ENCODE measurements at places on chromosomes 3 and 15.
A peak's percentile ranks its signal among the peaks of the same experiment; 100 is the strongest.

- H3K4me3 ChIP-seq, result no peak overlapping the region
- no peaks in the 10 kb centered on the region for H3K27me3 ChIP-seq
- peaks cover 40% of the 10 kb centered on the region for H3K4me1 ChIP-seq
- no peak for DNase-seq
- no peak overlapping the region for H3K27ac ChIP-seq
- H3K36me3 ChIP-seq, result no peaks in the 10 kb centered on the region
Measured at GRCh38 chr3:57150113-57150581, 15.0 kb downstream of the IL17RD start.

DNA sequence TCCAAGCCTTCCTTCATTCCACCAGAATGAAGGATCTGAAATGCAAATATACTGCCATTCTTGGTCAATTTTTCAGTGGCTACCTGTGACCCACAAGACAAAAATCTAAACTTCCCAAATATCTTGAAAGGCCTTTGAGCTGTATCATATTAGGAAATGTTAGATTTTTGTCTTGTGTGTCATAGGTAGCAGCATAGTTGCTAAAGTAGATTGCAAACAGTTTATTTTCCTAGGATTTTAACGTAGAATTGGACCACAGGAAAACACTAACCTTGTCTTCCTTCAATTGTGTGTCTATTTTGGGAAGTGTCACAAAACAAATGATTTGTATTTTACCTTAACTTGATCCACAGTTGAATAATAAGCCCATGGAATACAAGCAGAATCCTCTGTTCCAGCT, 42.4 kb downstream of the CP start:
- H3K4me3 ChIP-seq, result no peak overlapping the region
- no peaks in the 10 kb centered on the region for H3K27me3 ChIP-seq
- no peaks in the 10 kb centered on the region for H3K4me1 ChIP-seq
- DNase-seq, result no peak
- peaks cover 57% of the 10 kb centered on the region for H3K36me3 ChIP-seq

DNA sequence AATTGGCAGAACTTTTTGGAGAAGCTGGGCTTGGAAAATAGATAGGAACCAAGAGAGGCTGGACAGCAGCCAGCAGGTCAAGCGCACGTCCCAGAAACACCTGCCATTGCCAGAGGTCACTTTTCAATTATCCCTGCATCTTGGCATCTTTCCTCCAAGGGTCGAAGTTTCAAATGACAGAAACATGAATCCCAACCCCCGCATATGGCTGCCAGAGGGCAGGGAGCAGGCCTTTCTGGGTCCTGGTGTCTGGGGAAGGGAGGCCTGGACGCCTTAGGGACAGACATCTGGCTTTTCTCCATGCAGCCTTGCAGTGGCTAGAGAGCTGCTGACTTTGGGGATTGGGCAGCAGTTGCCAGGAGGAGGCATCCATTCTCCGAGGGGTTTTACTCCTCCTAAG, 164.5 kb upstream of the TPM1 start:
- no peak overlapping the region for H3K4me3 ChIP-seq
- H3K27ac ChIP-seq, result no peak overlapping the region
- H3K27me3 ChIP-seq, result no peaks in the 10 kb centered on the region
- H3K4me1 ChIP-seq, result no peaks in the 10 kb centered on the region
- DNase-seq, result no peak

GRCh38 chr3:157738441-157738840, 235.2 kb upstream of the VEPH1 start:
- no peaks in the 10 kb centered on the region for H3K27me3 ChIP-seq
- no peaks in the 10 kb centered on the region for H3K36me3 ChIP-seq
- H3K27ac ChIP-seq, result no peak overlapping the region
- DNase-seq, result no peak
- no peak overlapping the region for H3K4me3 ChIP-seq
- no peaks in the 10 kb centered on the region for H3K4me1 ChIP-seq

- H3K4me1 ChIP-seq, result no peaks in the 10 kb centered on the region
- no peak overlapping the region for H3K27ac ChIP-seq
- no peaks in the 10 kb centered on the region for H3K36me3 ChIP-seq
- no peak for DNase-seq
- no peaks in the 10 kb centered on the region for H3K27me3 ChIP-seq
Measured at GRCh38 chr3:188842639-188843038, 329.1 kb upstream of the TPRG1 start.

DNA sequence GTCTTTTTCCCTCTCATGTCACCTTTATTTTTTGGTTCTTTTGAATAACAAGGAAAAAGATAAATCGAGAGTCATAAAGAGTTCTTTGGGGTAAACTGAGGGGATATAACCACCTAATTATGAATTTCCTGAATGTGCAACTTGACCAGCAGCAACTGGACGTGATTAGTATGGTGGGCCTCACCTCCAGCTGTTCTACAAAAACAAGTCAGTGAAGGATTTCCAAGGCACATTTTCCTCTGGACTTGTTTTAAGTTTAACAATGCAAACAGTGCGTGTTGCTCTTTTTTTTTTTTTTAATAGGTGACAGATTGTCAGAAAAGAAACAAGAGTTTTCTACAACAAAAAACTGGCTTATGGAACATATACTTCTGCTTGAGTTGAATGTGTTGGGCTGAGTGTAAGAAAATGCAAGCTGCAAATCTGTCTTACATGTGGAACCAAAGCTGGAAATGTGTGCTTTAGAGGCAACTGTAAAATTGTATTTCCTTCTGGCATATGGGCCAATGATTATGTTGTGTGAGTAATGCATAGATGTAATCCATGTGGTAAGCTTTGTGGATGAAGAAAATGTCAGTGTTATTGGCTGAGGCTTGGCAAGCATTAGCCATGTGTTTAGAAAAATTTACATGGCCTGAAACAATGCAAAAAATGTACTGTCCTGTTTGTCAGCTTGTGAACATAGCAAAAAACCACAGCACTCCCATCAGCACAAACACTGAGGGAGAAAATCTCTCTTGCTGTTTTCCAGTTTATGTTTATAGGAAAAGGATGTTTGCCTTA, 44.5 kb upstream of the FNDC3B start:
- H3K4me3 ChIP-seq, result no peak overlapping the region
- H3K27me3 ChIP-seq, result no peaks in the 10 kb centered on the region
- H3K36me3 ChIP-seq, result no peaks in the 10 kb centered on the region
- no peak overlapping the region for H3K27ac ChIP-seq

DNA sequence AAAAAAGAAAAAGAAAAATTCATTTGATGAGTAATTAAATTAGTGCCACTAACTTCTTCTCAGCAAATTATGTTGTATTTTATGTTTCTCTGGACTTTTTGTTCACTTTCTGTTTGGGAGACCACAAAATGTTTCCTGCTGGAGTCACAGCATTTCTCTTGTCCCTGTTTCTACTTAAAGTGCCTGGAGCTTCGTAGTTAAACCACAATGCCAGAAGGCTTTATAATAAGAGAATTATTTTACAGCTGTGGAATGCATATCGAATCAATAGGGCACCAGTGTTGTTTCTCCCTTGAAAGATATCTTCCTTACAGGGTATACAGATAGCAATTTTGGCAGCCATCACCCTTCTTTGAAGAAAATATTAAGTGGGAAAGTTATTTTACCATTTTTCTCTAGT, 3.2 kb downstream of the DTWD1 start:
- DNase-seq, result no peak
- H3K27me3 ChIP-seq, result no peaks in the 10 kb centered on the region
- H3K27ac ChIP-seq, result no peak overlapping the region

DNA sequence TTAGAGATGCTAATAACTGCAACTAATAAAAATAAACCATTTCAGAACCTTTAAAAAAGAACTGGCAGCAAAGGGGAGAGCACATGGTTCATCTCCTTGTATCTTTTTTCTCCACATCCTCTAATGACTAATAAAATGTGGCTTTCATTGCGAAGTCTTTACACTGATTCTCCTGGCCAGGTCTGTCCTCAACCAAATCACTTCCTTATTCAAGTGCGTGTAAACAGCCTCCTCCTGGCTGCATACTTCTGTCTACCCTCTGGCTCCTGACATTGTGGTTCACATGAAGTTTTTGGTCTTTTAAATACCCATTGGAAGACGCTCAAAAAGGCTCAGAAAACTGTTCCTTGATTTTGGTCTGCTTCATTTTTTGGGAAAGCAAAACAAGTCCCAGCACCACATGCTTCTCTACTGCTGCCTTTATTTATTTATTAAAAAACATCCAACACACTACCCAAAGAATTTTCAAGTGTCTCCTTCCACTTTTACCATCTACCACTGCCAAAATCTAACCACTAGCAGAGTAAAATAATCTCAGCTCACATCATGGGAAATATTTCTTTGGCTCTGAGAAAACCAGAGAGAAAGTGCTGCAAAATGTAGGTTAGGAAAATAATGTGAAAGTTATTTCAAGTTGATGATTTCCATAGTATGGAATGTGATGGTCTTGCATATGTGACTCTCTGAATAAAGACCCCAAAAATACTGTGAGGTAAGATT, 85.1 kb downstream of the EFL1 start:
- H3K36me3 ChIP-seq, result no peaks in the 10 kb centered on the region
- H3K4me1 ChIP-seq, result no peaks in the 10 kb centered on the region
- H3K27me3 ChIP-seq, result no peaks in the 10 kb centered on the region
- no peak for DNase-seq
- no peak overlapping the region for H3K4me3 ChIP-seq

- H3K4me3 ChIP-seq, result no peak overlapping the region
- H3K36me3 ChIP-seq, result no peaks in the 10 kb centered on the region
- peak; percentile 65 for DNase-seq
- no peaks in the 10 kb centered on the region for H3K27me3 ChIP-seq
Measured at GRCh38 chr3:172675441-172676193, 35.2 kb downstream of the NCEH1 start.

DNA sequence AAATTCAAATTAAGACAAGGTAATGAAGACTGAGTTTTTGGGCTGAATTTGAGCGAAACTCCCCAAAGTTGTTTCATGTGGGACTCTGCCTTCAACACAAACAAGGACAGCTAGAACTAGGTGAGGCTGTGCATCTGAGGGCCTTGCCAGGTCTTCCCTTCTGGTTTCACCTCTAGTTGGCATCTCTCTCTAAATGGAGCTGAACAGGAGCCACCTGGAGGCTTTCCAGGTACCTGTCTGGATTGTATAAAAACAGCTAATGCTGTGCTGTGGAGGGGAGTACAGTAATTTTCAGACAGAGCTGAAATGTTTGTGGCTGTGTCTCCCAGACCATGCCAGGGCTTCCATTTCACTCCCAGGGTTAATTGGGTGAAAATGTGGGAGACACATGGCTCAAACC, 27.1 kb downstream of the TRIM71 start:
- H3K36me3 ChIP-seq, result no peaks in the 10 kb centered on the region
- H3K4me1 ChIP-seq, result no peaks in the 10 kb centered on the region
- no peaks in the 10 kb centered on the region for H3K27me3 ChIP-seq
- no peak for DNase-seq

DNA sequence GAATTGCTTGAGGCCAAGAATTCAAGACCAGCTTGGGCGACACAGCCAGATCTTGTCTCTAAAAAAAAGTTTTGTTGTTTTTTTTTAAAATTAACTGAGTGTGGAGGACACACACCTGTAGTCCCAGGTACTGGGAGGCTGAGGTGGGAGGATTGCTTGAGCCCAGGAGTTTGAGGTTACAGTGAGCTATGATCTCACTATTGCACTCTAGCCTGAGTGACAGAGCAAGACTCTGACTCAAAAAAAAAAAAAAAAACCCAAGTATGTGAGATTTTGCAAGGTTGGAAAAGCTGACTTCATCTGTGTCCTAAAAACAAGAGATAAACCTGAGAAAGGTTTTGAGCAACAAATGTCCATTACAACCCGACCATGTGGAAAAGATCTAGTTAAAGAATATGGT, 5.4 kb upstream of the TOPBP1 start:
- H3K27me3 ChIP-seq, result no peaks in the 10 kb centered on the region
- H3K27ac ChIP-seq, result no peak overlapping the region
- no peak for DNase-seq
- peaks cover 4% of the 10 kb centered on the region for H3K4me1 ChIP-seq

GRCh38 chr3:8456412-8456811, 45.2 kb upstream of the LMCD1 start:
- no peaks in the 10 kb centered on the region for H3K27me3 ChIP-seq
- peaks cover 12% of the 10 kb centered on the region for H3K4me1 ChIP-seq
- no peak overlapping the region for H3K4me3 ChIP-seq
- H3K36me3 ChIP-seq, result no peaks in the 10 kb centered on the region

- no peak overlapping the region for H3K4me3 ChIP-seq
- H3K4me1 ChIP-seq, result no peaks in the 10 kb centered on the region
- H3K27ac ChIP-seq, result no peak overlapping the region
- no peaks in the 10 kb centered on the region for H3K36me3 ChIP-seq
- H3K27me3 ChIP-seq, result no peaks in the 10 kb centered on the region
Measured at GRCh38 chr15:38189671-38190295, 62.9 kb upstream of the SPRED1 start.

DNA sequence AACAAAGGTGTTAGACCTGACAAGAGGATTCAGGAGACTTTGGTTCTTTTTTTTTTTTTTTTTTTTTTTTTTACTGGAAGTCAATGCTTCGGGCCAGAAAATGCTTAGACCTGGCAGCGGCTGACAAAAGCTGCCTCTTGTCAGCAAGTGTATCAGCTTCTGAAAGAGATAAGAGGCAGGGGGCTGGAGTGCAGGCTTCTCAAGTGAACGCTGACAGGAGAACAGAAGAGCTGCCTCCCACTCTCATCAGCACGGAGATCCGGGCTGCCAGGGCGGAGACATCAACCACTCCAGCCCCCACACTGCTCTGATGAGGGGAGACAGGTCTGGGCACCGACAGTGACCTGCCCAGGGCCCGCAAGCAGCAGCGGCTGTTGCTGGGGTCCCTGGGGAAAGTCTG, 9.4 kb upstream of the SCN5A start:
- H3K36me3 ChIP-seq, result no peaks in the 10 kb centered on the region
- DNase-seq, result no peak
- H3K4me3 ChIP-seq, result no peak overlapping the region

- no peaks in the 10 kb centered on the region for H3K4me1 ChIP-seq
- no peak overlapping the region for H3K4me3 ChIP-seq
- DNase-seq, result peak; percentile 61
Measured at GRCh38 chr3:40191850-40192448, 117.6 kb upstream of the EIF1B start.

DNA sequence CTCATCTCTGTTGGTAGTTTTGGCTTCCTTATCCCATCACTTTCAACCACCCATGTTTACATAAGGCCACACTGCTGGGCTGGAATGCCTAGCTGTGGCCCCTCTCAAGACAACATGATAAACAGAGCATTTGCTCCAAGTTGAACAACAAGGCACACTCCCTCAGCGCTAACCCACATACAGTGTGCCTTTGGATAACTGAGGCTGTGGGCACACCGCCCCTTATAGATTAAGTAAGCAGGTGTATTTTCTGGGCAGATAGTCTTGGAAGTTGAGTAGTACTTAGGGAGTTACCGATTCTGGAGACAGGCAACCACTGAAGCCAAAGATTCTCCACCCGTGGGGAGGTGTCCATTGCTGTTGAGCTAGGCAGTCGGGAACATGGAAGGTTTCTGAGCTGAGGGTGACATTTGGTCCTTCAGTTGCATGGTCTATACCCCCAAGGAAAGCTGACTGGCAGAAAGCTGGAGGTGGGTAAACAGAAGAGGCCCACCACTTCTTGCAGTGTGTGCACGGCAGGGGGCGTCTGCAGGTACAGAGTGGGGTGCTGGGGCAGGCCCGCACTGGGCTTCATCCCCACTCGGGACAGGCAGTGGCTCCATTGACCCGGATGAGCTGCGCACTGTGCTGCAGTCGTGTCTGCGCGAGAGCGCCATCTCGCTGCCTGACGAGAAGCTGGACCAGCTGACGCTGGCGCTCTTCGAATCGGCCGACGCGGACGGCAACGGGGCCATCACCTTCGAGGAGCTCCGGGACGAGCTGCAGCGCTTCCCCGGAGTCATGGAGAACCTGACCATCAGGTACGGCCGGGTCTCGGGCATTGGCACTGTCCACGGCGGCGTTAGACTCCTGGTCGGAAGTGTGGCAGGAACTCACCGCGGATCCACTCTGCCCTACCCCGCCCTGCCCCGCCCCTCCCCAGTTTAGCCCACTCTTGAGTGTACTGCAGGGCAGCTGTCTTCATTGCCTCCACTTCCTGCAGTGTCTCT, 16.8 kb downstream of the NOX5 start:
- no peaks in the 10 kb centered on the region for H3K36me3 ChIP-seq
- peaks cover 7% of the 10 kb centered on the region for H3K4me1 ChIP-seq
- DNase-seq, result peak; percentile 7
- no peak overlapping the region for H3K4me3 ChIP-seq
- H3K27me3 ChIP-seq, result peaks cover 36% of the 10 kb centered on the region

Data from tibial nerve (tissue), 4 donors.